T-cell (primary cell): ENCODE measurements at places on chromosomes 7 and 10.

- DNase-seq: no peak
Measured at GRCh38 chr7:34544621-34545020, 113.4 kb upstream of the NPSR1 start.

DNA sequence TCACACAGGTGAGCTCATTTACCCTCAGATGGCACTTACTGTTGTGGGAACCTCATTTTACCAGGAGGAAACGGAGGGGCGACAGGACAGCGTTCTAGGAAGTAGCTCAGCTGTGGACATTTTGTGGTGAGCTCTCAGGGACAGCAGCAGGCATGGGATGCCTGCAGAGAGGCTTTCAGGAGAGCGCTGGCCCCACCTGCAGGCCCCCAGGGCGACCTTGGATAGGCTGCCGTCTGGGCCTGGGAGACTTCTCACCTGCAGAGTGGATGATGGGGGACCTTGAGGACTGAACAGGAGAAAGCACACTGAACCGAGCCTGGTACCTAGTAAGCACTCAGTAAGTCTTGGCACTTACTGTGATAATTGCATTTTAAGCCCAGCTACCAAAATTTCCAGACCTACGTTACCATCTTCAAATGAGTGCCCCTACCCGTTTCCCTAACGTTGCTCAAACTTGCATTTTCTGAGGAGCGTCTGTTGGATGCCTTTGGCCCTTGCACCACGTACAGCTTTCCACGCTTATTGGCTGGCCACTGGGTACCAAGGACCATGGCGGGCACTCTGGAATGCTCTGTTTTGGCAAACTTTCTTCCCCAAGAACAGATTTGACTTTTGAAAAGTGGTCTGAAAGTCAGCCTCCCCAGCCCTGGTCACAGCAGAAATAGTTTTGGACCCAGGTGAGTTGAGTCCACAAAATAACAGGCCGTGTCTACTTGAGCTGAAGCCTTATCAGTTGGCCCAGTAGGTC, 223.4 kb downstream of the EBF3 start:
- no peak for DNase-seq

- no peak for DNase-seq
Measured at GRCh38 chr10:71023704-71024283, 135.4 kb upstream of the PCBD1 start.

DNA sequence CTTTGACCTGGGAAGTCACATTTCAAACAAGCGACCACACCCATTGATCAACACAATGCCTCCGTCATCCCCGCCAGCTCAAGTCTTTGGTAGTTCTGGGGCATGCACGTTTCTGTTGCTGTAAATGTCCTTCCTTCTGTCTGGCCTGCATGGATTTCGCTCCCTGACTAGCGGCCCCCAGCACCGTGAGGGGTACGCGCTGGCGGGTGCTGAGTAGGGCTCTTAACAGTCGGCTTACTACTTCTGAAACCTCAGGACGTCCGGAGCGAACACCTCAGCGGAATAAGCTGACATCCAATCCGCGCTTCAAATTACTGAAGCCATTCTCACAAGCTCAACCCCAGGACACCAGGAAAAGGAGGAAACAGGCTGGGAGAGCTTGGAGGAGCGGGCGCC, 505 bp downstream of the NUDCD3 start:
- DNase-seq: peak; percentile 55

GRCh38 chr7:81514546-81514945, 255.3 kb downstream of the HGF start:
- no peak for DNase-seq

- DNase-seq: no peak
Measured at GRCh38 chr7:47218378-47219176, 363.3 kb downstream of the TNS3 start.

GRCh38 chr10:75773231-75773780, 341.9 kb downstream of the LRMDA start:
- no peak for DNase-seq

DNA sequence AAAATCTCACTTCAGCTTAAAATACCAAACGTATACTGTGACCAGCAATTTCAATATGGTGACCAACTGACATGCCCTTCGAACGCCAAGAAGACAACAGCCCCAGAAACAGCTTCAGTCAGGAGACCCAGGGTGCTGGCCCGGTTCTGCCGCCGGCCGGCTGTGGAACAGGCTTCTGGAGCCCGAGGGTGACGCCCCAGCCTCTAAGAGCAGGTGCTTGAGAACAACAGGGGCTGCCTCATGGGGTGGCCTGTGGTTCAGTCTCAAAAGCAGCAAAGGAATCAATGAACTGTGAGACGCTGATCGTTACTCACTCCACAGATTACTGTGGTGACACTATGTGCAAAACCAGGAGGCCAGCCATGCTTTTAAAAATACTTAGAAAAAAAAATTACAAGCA, 17.3 kb downstream of the GPER1 start:
- no peak for DNase-seq

DNA sequence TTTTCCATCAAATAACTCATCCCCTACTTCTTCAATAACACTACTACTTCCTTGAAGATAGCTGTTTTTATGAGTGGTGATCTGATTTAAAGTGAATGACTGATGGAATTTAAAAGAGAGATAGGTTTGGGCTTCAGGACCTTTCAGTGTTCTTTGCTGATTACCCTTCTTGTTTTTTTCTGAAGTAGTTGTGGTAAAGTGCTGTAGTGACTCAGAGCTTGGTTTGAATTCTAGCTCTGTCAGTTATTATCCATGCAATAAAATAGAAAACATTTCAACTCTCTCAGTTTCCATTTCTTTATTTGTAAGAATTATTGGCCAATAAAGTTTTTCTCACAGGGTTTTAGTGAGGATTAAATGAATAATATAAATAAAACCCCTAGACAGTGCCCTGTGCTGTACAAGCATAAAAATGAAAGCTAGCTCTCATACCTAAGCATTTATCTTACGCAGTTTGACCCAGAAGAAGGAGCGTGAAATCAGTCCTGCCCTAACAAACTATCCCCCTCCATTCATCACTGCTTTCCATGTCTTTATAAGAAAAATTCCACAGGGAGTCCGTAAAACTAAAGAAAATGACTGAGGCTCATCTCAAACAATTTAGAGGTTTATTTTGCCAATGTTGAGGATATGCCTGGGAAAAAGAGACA, 25.1 kb upstream of the AKAP9 start:
- DNase-seq: no peak

- no peak for DNase-seq
Measured at GRCh38 chr7:89771003-89771636, 383.1 kb upstream of the STEAP1 start.

DNA sequence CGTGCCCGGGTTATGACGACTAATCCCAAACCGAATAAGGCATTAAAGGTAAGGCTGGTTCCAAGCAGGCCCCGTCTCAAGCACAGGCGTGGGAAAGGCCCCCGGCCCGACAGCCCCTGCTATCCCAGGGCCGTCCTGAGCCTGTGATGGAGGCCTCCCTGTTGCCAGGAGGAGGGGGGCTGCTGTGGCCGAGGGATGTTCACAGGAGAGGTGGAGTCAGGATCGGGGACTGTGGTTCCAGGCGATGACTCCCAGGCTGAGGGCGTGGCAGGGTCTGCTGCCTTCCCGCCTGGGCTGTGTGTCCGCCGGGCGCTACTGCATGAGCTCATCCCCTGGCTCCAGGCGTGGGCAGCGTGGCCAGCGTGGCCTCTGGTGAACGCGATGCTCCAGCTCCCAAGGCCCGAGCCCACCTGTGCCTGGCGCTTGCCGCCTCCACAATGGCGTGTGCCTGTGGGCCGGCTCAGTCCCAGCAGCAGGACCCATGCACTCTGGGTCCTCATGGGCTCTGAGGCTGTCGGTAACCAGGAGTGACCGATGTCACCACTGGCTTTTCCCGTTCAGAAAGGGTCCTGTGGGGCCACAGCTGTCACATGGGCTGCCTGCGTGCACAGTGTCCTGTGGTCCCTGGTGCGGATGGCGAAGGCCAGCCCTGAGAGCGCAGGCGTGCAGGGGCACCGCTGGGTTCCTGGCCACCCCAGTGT, 8.8 kb downstream of the MAFK start:
- no peak for DNase-seq

- no peak for DNase-seq
Measured at GRCh38 chr7:92330835-92331438, 85.2 kb downstream of the ANKIB1 start.

GRCh38 chr10:27041196-27041595, 59.1 kb downstream of the ANKRD26 start:
- no peak for DNase-seq

- DNase-seq: no peak
Measured at GRCh38 chr10:50472914-50473313, 150.8 kb downstream of the SGMS1 start.

- DNase-seq: no peak
Measured at GRCh38 chr10:23362069-23362830, 17.7 kb upstream of the C10orf67 start.

DNA sequence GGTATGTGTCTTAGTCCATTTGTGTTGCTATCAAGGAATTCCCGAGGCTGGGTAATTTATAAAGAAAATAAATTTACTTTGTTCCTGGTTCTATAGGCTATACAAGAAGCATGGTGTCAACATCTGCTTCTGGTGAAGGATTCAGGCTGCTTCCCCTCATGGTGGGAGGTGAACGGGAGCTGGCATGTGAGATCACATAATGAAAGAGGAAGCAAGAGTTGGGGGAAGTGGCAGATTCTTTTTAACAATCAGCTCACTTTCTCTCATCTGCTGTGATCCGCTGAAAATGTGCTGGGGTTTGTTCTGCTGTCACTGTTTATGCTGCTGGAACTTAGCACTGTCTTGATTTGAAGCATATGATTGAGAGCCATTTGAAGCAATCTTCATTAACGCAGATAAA, 730.0 kb upstream of the SORCS1 start:
- DNase-seq: no peak

- DNase-seq: no peak
Measured at GRCh38 chr10:68574051-68574450, 13.9 kb downstream of the TET1 start.

GRCh38 chr10:30827531-30828120, 198.1 kb upstream of the LYZL2 start:
- DNase-seq: no peak

DNA sequence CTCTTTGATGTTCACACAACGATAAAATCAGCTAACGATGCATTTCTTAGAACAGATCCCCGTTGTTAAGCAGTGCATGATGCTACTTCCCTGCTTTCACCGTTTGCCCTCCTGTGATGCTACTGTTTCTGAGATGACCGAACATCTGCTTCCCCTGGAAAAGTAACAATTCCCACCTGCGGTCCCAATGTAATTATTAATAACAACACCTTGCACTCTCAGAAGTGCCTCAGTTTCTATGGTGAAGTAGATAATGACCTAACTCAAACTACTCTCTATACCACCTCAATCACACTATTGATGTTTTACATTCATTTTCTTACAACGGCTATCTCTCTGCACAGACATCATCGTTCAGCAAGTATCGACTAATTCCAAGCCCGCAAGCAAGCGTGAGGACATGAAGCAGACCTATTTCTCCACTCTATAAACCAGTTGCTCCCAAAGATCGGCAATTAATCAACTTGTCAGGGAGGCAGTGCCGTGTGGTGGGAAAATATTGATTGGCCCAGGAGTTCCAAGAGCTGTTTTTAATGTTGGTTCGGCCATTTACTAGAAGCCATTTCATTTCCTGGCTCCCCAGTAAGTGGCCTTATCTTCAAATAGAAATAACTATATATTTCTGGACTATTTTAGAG, 42.7 kb downstream of the FAM107B start:
- no peak for DNase-seq

- no peak for DNase-seq
Measured at GRCh38 chr10:2917926-2918325, 149.4 kb upstream of the PFKP start.

DNA sequence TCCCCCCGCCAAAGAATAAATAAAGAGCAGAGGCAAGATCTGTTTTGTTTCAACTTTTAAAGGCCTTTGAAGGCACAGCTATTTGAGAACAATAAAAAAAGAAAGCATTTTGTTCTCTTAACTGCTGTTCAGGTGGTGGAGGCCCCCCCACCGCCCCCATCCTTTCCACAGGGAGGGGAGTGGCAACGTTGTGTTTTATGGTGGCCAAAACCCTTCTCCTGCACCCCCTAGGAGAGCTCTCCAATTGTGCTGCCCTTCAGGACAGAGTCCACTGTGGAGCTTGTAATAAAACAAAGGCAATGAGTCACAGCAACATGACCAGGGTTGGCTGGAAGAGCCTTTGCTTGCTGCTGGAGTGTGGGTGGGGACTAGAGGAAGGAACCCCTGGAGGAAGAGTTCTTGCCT, 987.9 kb downstream of the KCNMA1 start:
- DNase-seq: no peak

- DNase-seq: no peak
Measured at GRCh38 chr7:24129597-24129996, 154.4 kb upstream of the NPY start.

- no peak for DNase-seq
Measured at GRCh38 chr7:136807598-136807997, 60.9 kb upstream of the CHRM2 start.

- no peak for DNase-seq
Measured at GRCh38 chr10:75772153-75772887, 340.9 kb downstream of the LRMDA start.
